ENCODE measurements at places on chromosomes 13 and 19.

DNA sequence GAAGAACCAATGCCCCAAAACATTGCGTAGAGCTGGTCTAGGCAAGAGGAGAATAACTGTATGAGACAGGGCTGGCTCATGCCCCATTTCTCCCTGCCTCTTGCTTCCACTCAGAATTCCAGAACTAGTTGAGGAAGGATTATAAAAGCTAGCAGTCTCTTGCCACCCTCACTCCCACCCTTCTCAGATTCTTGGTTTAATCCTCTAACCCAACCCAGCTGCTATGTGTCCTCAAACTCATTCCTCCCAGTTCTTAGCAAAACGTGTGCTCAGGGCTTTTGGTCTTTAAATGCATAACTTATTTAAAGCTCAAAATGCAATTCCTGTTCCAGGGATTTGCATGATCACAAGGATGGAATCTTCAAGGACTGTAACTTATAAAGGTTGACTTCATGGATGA is 466.3 kb downstream of the COG6 start:
- DNase-seq = no peak

DNA sequence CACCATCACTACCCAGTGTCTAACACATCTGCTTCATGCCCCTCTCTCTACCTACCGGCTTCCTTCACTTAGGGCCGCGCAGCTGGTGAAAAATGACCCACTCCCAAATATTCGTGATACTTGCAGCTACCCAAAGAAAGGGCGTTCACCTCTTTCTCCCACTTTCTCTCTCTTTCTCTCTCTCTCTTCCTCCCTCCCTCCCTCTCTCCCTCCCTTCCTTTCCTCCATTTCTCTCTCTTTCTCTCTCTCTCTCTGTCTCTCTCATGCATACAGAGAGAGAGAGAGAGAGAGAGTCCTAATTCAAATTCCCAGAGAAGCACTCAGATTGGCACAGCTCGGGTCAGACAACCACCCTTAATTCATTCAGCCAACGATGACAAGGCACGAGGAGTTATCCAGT is 27.7 kb upstream of the POP4 start:
- no peak for DNase-seq

- no peak for DNase-seq
Observed at GRCh38 chr13:49148405-49148804, 71.7 kb upstream of the MLNR start.

GRCh38 chr19:13984875-13985741 is 21.0 kb downstream of the RFX1 start:
- DNase-seq = no peak

DNA sequence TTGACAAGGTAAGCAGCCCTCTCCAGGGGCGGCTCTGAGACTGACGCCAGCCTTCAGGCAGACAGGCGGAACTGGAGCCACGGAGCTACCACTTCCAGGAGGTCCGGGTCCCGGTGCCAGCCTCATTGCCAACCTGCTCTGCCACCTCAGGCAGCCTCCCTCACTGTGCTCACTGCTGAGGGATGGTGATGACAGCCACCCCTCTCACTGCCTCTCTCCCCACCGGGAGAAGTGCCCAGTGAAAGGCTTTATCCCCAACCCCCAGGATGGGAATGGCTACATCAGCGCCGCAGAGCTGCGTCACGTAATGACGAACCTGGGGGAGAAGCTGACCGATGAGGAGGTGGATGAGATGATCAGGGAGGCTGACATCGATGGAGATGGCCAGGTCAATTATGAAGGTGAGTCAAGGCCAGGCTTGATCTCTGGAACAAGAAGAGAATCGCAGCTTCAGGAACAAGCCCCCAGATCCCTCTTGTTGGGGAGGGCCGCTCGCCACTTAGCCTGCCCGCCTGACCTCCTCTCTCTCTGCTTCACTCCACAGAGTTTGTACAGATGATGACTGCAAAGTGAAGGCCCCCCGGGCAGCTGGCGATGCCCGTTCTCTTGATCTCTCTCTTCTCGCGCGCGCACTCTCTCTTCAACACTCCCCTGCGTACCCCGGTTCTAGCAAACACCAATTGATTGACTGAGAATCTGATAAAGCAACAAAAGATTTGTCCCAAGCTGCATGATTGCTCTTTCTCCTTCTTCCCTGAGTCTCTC is 7.6 kb downstream of the CALM3 start:
- DNase-seq = no peak

- no peak for DNase-seq
Observed at GRCh38 chr13:24145240-24145639, 15.3 kb upstream of the SPATA13 start.

GRCh38 chr19:40549007-40549708 is 27.5 kb upstream of the SHKBP1 start:
- peak; percentile 83 for DNase-seq

DNA sequence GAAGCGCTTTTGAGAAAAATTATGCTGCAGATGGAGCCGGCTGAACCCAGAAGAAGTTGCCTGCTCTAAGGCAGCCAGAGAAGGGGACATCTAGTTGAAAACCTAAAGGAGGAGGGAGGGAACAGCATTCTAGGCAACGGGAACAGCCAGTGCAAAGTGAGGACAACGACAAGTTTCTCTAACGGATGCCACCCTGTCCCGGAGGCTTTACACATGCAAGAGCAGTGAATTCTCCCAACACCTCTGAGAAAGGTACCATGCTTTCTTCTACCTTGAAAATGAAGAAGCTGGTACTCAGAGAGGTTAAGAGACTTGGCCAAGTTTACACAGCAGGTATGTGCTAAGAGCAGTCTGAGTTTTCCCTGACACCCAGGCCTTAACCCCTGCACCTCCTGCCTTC is 5.9 kb downstream of the IFNL3 start:
- no peak for DNase-seq

DNA sequence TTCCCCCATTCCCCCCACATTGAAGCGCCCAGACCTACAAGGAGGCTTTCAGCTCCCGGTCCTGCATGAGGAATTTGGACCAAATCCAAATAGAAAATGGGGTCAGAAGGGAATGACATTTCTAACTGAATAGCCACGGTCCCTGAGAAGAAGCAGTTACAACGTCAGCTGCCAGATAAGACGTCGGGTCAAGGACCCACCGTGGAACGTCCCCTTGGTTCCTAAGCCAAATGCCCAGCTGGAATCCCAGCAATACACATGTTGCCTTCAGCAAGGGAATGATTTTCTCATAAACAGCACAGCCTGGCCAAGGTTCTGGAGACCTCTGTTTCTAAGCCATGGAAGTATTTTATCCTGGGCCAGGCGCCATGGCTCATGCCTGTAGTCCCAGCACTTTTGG is 109.1 kb upstream of the PEG3 start:
- no peak for DNase-seq

- DNase-seq = no peak
Observed at GRCh38 chr19:35327642-35328041, 1.3 kb upstream of the CD22 start.

- DNase-seq = no peak
Observed at GRCh38 chr19:35045667-35046300, 4.3 kb downstream of the HPN start.

- DNase-seq = no peak
Observed at GRCh38 chr19:53596056-53596455, 35.7 kb upstream of the DPRX start.

- DNase-seq = no peak
Observed at GRCh38 chr19:12668932-12669269, 2.3 kb downstream of the WDR83 start.

GRCh38 chr19:33902395-33902794 is 105.7 kb downstream of the KCTD15 start:
- DNase-seq = no peak

- DNase-seq = no peak
Observed at GRCh38 chr13:69094485-69094884, 1013.1 kb upstream of the ATXN8OS start.

GRCh38 chr13:110017379-110017778 is 231.0 kb upstream of the IRS2 start:
- no peak for DNase-seq
